ENCODE measurements at places on chromosomes 5 and 9.

GRCh38 chr5:106610041-106610440 lies 1060.7 kb downstream of the EFNA5 start:
- no peak for DNase-seq

DNA sequence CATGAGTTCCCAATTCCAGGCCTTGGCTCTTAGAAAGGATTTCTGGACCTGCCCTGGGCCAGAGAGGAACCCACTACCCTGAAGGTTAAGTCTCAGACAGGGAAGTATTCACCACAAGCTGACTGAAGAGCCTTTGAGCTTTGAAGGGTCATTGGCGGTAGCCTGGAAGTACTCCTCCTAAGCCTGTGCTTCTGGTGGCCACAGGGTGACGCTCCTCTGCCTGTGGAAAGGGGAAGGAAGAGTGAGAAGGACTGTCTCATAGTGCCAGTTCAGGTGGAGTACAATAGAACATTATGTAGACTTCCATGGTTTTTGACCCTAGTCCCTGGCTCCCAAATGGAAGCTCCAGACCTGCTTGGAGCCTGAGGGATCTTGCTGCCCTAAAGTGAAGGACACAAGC lies 1233.2 kb upstream of the CDH6 start:
- DNase-seq, result no peak

DNA sequence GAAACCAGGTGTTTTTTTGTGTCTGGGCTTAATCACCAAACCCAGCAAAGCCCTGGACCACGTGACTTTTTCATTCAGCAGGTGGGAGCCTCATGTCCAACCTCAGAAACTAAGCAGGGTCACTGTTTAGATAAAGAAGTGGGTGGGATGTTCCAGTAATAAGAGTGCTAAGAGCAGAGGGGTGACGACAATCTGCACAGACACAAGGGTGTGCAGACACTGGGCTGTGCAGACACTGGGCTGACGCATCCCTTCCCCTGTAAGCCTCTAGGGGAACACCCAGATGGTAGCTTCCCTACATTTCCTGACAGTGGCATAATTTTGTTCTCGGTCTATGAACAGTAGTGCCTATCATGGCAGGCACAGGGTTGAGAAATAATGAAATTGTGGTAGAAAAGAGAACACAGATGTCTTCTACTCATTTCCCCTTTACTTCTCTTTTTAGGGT lies 85.1 kb downstream of the SAXO1 start:
- no peak for DNase-seq

GRCh38 chr5:51039424-51040329 lies 343.6 kb upstream of the ISL1 start:
- DNase-seq, result no peak

DNA sequence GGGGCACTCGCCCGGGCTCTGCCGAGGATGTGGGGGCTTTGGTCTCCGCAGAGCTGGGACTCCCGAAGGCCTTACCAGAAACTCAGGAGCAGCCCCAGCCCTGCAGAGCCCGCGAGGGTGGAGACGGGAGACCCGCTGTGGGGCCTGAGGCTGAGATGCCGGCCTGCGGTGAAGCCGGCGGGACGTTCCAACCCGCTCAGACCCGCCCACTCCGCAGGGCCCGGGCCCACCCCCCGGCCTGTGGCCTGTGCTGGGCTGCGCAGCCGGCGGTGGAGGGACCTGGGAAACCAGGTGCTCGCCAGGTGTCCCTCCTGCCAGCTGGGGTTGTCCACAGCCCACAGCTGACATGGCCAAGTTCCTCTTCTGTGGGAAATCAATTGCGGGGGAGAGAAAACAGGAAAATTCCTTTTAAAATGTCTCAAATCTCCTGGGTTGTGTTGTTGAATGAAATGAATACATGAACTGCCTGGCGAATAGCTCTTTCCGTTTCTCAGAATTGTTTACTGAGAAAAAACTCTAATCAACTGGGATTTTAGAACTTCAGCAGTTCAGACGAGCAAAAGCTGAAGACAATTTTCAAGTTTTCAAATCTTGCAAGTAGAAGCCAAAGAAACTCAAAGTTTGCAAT lies 49.0 kb upstream of the IRX4 start:
- no peak for DNase-seq

DNA sequence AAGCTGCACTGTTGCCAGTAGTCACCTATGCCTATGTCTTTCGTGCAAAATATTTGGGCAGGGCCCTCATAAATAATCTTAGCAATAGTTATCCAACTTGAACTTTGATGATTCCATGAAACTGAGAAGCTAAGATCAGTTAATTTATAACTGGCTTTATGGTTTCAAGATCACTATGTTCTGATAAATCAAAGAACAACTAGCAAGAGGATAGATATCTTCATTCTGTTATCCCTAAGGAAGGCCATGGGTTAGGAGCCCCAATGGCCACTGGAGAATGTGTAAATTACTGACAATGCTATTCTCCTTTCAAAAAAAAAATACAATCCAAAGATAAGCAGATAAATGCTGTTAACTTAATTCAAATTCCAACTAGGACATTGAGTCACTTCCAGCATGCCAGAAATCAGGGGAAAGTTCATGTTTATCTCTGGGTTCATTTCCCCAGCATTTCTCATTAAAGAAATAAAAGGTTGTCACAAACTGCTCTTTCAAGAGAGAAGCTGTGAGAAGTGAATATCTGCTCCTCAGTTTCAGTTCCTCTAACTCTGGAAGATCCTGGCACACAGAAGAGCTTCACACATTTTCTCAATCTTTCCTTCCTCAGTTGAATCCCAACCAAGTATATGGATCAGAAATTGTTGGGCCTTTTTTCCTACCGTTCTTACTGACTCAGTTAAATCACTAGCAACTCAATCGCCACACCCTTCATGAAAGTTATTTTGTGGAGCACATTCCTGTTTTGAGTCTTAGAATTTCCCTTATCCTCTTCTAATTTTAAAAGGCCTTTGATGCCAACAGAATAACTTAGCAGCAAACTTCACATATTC lies 59.6 kb upstream of the SLC1A1 start:
- DNase-seq, result no peak

- DNase-seq, result no peak
Observed at GRCh38 chr5:149549461-149550267, 1.6 kb downstream of the CSNK1A1 start.

GRCh38 chr9:110575169-110575568 lies 4.4 kb downstream of the SVEP1 start:
- no peak for DNase-seq

DNA sequence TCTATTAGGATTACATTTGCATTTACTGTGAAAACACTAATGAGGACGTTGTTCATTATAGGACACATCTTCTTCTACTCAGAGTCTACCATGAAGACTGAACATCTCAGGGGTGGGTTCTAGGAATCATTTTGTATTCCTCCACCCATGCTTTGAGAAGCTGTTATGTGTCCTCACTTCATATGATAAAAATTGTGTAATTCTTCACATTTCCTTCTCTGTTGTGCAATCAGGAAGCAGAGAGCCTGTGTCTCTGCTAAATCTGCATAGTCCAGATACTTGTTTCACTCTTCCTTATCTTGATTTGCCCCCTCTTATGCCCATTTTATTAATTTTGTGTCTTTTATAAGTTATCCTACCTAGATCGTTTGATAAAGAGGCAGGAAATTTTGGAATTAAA lies 97.8 kb upstream of the IQGAP2 start:
- no peak for DNase-seq

GRCh38 chr5:42951293-42951840 lies 88.8 kb downstream of the ANXA2R start:
- peak; percentile 53 for DNase-seq

DNA sequence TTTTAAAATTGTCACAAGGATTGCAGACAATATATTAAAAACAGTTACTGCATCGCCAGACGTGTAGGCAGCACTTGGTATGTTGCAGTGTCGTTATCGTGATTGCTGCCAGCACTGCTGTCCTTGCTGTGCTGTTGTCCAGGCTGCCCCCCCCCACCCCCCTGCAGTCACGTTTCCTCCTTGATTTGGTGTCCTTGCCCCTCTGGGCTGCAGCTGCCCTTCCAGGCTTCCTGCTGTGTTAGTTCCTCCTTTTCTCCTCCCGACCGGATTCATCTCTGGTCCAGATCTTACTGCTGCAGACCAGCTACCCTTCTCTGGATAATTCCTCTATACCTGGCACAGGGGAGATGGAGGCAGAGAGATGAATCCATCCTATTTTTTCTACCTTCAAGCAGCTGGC lies 298.9 kb downstream of the TRIM32 start:
- DNase-seq, result no peak

GRCh38 chr9:124353166-124353768 lies 62.0 kb downstream of the PSMB7 start:
- DNase-seq, result no peak

DNA sequence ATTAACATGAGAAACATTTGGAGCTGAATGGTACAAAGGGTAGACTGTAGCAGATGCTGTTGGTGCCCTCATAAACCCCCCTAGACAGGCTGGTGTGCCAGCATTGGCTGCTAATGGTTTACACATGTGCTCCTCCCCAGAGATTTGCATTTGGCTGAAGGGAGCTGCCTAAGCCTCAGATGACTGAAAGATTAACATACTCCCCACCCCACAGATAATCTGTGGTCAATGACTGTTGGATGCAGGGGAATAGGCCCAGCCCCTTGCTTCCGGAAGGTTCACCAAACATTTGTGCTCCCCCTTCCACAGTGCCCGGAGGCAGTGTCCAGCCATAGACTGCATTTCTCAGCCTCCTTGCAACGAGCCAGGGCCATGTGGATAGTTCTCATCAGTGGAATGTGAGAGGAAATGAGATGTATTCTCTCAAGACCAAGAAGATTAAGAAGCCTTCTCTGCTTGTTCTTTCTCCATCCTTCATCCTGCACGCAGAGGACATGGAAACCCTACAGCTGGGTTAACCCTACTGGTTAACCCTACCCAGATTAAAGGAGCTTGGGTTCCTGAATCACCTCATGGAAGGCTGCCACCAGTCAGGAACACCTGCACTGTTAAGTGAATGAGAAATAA lies 79.6 kb downstream of the PHAX start:
- DNase-seq, result no peak

DNA sequence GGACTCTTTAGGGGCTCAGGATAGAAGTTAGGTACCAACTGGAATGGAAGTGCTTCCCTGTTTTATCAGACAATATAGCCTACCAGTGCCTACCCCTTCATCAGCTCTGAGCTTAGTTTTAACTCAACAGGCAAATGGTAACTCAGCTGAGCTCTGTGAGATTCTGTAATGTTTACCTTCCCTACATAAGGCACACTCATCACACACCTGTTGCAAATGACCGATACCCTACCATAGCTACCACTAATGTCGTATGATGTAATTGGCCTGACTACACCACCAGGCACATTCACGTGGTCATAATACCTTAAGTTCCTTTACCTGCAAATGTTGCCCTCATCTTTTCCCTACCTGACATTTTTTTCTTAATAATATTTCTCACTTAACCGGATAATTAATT lies 254.8 kb downstream of the ADGRV1 start:
- DNase-seq, result no peak

DNA sequence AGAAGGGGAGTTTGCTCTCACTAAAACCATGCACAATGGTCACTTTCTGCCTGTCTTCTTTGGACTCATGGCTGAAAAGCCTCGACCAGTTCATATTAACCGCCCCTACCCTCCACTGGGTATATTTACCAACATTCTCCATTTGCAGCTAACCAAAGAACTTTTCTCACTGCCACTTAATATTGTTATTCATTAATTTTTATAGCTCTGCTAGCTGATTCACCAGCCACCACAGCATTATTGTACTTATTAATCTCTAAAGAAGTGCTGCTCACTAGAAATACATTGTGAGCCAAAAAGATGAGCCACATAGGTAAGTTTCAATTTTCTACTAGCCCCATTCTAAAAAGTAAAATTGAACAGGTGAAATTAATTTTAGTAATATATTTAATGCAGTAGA lies 33.4 kb upstream of the SMIM32 start:
- DNase-seq, result no peak

DNA sequence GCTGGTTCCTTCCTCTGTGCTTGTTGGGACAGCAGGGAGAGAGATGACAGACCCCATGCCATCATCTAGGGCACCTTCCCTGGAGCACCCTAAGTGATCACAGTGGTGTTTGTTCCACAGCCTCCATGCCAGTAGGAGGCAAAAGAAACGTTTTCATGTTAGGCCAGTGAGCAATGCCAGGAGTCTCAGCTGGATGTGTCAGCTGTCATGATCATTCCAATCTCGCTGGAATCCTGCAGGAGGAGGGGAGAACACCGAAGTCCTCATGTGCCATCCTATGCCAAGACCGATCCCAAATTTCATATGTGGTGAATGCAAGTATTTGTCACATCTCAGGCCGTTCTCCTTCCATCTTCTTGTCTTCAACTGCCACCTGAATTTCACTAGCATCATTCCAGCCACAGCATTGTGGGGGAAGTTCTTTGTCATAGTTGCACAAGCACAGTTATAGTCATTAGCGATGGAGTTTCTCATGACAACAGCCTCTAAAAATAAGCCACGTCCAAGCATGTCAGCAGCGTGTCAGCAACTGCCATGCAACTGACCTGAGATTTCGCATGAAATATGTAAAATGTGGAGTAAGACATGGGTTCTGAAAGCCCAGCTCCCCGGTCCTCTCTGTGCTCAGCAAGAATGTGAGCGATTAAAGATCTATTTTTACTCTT lies 97.2 kb upstream of the DNAH5 start:
- no peak for DNase-seq

DNA sequence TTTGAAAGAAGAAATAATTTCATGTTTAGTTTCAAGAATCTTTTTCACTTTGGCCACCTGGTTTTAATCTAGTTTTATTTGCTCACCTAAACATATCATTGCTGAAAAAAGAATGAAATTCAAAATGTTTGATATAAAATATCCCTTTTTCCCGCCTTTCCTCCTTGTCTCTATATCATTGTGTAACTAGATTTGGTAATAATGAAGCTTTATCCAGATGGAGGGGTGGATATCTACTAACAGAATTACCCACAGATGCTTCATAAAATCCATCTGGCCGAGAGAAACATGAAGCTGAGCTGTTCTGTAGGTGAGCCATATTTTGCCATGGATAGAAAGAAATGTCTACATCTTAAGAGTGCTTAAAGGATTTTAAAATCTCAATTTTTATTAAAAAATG lies 214.7 kb downstream of the ICE1 start:
- no peak for DNase-seq

DNA sequence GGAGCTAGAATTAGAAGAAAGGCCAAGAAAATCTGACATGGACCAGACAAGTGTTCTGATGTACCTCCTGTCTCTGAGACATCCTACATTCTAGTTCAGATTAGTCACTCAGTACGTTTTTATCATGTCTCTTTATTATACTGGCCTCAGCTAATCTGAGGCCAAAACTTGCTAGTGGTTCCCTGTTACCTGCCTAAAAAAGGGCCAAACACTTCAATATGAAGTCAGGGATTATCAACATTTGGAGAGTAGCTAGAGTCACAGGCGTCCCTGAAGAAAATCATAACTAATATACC lies 587.4 kb downstream of the PRELID2 start:
- DNase-seq, result no peak

GRCh38 chr9:95017062-95017461 lies 290.6 kb downstream of the AOPEP start:
- no peak for DNase-seq

- DNase-seq, result no peak
Observed at GRCh38 chr5:159593518-159594073, 263.3 kb upstream of the IL12B start.

Data from stimulated activated CD8-positive, alpha-beta memory T cell treated with anti-CD3 and anti-CD28 coated beads, Interleukin-7, amount 100 ng/mL, for 1 hour (primary cell).